Vagina (tissue), 2 donors: ENCODE measurements at places on chromosomes 7 and 10.

GRCh38 chr10:15344876-15345285, 26.2 kb downstream of the FAM171A1 start:
- H3K36me3 ChIP-seq, result no peaks in the 10 kb centered on the region
- peaks cover 27% of the 10 kb centered on the region for H3K4me1 ChIP-seq
- no peak overlapping the region for H3K4me3 ChIP-seq

GRCh38 chr10:51403521-51403920, 295.9 kb downstream of the CSTF2T start:
- no peak overlapping the region for H3K4me3 ChIP-seq
- H3K36me3 ChIP-seq, result no peaks in the 10 kb centered on the region
- no peaks in the 10 kb centered on the region for H3K27me3 ChIP-seq
- DNase-seq, result no peak
- H3K27ac ChIP-seq, result no peak overlapping the region
- peaks cover 40% of the 10 kb centered on the region for H3K4me1 ChIP-seq

DNA sequence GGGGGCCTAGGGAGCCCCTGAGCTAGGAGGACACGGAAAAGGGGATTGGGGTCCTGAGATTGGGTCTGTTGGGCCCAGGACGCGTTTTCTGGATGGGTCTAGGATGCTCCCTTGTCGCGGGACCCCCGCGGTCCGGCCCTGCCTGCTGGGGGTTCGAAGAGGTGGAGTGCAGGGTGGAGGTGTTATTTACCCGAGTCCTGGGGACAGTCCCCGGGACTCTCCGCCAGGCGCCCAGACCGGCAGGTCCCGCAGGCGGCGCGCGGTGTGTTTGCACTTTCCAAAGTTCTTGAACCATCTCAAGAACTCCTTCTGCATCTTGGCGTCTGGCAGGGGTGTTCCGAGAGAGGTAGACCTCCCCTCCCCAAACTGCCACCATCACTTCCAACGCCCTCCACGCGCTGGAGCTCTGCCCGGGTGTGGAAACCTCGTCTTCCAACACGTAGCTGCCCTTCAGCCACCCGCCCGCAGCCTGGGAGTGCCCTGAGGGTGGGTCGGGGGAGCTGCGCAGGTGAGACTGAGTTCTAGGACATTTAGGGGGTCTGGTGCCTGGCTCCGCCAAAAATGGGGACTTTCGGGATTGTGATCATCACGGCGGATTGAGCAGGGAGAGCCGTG, 569 bp downstream of the CAV1 start:
- DNase-seq, result no peak
- peaks cover 50% of the 10 kb centered on the region for H3K4me1 ChIP-seq
- H3K4me3 ChIP-seq, result peak overlapping the region; percentile 80

- no peaks in the 10 kb centered on the region for H3K27me3 ChIP-seq
- H3K4me1 ChIP-seq, result no peaks in the 10 kb centered on the region
- no peak for DNase-seq
- H3K27ac ChIP-seq, result no peak overlapping the region
Observed at GRCh38 chr10:49257154-49257553, 41.8 kb upstream of the C10orf71 start.

DNA sequence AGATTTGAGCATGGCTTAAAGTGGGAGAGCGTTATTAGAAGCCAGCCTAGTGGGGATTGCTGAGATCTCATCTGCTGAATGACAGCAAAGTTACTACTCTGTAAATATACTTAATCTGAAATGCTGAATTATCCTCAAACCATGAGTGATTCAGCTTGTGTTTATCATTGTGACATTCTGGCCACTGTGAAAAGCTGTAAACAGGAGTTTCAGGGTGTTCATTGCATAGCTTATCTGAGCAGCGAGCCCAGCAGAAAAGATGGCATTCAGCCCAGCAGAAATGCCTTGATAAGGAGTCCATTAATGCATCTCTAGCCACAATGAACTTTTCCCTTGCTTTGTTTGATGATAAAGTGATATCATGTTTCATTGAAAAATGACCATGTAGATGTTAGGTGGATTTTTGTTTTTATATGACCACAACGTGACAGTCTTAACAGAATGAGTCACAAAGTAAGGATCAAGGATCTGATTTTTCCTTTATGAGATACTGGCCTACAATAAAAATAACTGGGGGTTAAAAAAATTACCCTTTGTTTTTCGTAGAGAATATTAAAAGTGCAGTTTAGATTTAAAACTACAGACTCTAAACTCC, 7.8 kb downstream of the TES start:
- H3K27ac ChIP-seq, result peak overlapping the region; percentile 21
- no peaks in the 10 kb centered on the region for H3K27me3 ChIP-seq
- H3K4me1 ChIP-seq, result peaks cover 55% of the 10 kb centered on the region
- DNase-seq, result no peak
- H3K36me3 ChIP-seq, result no peaks in the 10 kb centered on the region
- no peak overlapping the region for H3K4me3 ChIP-seq

DNA sequence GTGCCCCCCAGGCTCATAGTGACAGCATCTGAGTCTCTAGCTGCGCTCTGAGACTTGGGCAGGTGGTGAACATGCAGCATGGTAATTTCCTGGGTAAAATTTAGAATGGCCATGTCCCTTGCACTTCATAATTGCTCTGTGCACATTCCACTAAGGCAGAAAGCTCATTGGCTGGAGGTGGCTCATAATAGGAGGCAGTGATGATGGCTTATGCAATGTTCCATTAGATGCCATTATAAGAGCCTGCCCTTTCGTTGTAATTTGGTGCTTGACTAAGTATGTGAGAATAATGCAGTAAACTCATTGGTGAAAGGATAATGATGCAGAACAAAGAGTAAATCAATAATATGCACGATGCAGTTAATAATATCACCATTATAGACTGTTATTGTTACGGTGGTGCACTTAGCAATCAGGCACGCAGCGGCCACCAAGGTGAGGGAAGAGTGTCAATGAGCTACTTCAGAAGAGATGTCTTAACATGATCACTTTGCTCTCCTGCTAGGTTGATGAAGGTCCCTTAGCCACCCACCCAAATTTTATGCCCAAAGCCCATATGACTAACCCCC, 545.9 kb downstream of the KCNMA1 start:
- no peaks in the 10 kb centered on the region for H3K36me3 ChIP-seq
- H3K27ac ChIP-seq, result no peak overlapping the region
- DNase-seq, result no peak
- no peaks in the 10 kb centered on the region for H3K4me1 ChIP-seq

- no peaks in the 10 kb centered on the region for H3K4me1 ChIP-seq
- H3K36me3 ChIP-seq, result no peaks in the 10 kb centered on the region
- DNase-seq, result no peak
- H3K4me3 ChIP-seq, result peak overlapping the region; percentile 51
Observed at GRCh38 chr7:50305583-50306493, 1.3 kb downstream of the IKZF1 start.

DNA sequence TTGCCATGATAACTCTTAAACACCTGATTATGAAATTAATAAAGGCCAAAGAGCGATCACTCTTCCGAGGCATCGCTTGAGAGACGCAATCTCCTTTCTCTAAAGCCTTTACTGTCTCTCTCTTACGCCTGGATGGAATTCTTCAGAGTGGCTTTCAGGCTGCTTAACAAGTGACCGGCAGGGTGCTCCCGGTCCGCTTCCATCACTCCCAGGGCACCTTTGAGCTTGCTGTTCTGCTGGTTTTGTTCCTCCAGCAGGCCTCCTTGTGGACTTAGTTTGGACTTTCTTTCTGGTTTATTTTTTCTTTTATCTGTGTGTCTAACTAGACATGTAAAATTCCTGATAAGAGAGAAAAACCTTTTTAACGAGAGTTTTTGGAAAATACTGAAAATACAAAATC, 60.9 kb downstream of the MRPL32 start:
- H3K4me3 ChIP-seq, result no peak overlapping the region
- no peaks in the 10 kb centered on the region for H3K27me3 ChIP-seq
- H3K27ac ChIP-seq, result no peak overlapping the region
- H3K4me1 ChIP-seq, result no peaks in the 10 kb centered on the region
- DNase-seq, result no peak
- no peaks in the 10 kb centered on the region for H3K36me3 ChIP-seq
